ENCODE measurements at places on chromosomes 13 and 19.

DNA sequence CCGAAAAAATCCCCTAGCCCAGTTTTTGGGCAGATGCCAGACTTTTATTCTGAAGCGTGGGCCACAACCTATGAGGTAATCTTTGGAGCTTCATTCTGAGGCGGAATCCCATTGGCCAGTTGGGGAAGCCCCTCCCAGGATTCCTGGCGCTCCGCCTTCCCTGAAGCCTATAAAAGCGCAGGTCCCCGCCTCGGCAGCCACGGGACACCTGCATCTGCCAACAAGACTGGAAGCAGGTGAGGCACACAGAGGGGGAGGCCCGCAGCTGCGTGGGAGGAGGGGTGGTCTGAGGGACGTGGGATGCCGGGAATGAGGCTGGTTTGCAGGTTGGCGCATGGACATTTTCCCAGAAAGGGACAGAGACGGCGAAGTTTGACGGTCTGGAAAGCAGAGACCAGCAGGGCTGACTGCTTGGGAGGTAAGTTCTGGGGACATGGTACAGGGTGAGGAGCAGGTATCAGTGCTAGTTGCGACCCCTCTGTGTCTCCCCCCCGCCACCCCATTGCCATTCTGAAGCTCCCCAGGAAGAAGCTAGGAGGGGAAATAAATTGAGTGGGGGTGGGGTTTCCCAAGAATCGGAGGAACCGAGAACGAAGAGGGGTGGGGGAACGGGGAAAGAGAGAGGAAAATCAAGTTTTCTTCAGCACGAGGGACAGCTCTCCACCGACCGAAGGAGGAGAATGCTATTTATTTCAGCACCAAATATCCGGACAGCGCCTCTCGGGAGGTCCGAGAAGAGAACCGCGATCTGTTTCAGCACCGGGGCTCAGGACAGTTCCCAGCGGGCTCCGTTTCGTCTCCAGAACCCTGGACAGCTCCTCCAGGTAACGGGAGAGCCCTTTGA lies 22.4 kb upstream of the FEM1A start:
- DNase-seq = peak; percentile 90

- DNase-seq = no peak
Observed at GRCh38 chr13:48645845-48646244, 7.9 kb upstream of the CYSLTR2 start.

GRCh38 chr13:105565136-105565727 lies 970.2 kb downstream of the EFNB2 start:
- no peak for DNase-seq

DNA sequence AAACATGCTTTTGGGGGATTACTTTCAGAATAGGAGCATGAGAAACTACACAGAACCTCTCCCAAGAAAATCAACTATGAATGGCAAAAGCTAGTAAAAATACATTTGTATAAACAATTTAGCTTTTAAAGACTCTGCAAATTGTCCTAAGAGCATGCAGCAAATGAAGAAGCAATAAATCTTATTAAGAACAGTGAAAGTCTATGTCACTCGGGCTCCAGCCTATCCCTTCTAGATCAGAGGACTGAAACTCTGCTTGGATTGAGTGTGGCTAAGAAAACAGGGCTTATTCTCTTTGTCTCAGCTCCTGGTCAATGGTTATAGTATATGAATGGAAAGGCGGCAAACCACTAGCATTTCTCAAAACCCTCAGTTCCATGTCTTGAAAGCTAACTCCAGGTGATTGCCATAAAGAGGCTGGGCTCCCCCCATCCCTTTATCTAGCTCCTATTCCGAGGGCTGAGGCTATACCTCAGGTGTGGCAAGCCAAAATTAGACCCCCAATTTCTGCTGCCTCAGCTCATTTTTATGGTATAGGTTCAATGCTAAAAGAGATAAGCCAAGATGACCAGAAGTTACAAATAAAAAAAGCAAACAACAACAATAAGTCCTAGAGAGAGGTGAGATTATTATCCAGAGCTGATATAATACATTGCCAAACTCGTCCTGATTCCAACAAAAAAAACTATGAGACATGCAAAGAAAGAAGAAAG lies 953.2 kb downstream of the SLITRK6 start:
- no peak for DNase-seq

- DNase-seq = no peak
Observed at GRCh38 chr19:31500946-31501345, 151.7 kb upstream of the TSHZ3 start.

GRCh38 chr13:43356567-43356966 lies 333.2 kb downstream of the DNAJC15 start:
- DNase-seq = no peak

DNA sequence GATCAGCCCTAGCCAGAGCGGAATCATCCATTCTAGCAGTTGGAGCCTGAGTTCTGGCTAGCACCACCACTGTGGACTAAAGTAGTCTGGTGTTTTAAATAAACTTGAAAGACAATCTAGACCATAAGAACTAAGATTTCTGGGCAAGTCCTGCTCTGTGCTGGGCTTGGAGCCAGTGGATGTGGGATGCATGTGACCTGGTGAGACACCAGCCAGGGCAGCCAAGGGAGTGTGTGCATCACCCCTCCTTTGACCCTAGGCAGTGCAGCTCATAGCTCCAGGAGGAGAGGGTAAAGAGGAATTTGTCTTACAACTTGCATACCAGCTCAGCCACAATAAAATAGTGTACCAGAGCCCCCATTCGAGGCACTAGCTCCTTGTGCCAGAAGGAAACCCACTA lies 21.0 kb downstream of the ITGBL1 start:
- no peak for DNase-seq

DNA sequence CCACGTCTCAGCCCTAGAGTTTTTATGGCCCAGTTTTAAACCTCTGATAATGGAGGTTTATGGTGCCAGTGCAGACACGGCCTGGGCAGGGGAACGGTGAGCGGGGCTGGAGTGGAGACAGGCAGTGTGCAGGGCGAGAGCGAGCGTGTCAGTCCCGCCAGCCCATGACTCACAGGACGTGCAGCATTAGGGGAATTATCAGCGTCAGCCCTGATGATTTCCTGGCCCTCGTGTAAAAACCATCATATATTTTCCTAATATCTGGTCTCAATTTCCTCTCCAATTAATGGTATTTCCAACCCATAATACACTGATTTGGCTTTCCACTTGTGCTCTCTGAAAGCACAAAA lies 104.6 kb upstream of the VSTM2B start:
- no peak for DNase-seq

DNA sequence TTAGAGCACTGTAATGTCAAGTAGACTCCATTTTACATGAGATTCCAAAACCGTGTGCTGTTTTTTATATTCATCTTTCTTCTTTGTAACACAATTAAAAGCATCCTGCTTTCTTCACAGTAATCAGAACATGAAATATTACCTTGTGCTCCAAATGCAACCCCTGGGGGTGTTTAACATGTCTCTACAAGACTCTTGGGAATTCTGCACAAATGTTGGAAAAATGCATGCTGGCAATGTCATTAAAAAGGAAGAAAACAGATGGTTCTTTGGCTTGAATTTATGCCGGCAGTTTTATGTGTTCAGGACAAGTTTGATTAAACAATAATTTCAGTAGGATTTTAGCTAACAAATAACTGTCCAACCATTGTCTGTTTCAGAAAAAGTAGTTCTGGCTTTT lies 159.1 kb downstream of the LIG4 start:
- no peak for DNase-seq

DNA sequence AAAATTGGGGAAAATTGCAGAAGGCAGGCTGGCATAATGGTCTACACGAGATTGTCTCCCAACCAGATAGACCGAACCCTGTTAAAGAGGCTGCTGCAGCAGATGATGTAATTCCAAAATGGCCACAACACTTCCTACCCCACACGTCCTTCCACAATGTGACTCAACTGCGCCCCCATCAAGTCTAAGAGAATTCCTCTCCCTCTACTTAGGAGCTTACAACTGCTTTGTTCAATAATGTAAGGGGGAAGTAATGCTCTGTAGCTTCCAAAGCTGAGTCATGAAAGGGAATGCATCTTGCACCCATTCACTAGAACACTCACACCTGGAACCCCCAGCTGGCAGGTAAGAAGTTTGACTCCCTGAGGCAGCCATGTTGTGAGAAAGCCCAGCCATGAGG lies 117.8 kb upstream of the IRS2 start:
- no peak for DNase-seq

DNA sequence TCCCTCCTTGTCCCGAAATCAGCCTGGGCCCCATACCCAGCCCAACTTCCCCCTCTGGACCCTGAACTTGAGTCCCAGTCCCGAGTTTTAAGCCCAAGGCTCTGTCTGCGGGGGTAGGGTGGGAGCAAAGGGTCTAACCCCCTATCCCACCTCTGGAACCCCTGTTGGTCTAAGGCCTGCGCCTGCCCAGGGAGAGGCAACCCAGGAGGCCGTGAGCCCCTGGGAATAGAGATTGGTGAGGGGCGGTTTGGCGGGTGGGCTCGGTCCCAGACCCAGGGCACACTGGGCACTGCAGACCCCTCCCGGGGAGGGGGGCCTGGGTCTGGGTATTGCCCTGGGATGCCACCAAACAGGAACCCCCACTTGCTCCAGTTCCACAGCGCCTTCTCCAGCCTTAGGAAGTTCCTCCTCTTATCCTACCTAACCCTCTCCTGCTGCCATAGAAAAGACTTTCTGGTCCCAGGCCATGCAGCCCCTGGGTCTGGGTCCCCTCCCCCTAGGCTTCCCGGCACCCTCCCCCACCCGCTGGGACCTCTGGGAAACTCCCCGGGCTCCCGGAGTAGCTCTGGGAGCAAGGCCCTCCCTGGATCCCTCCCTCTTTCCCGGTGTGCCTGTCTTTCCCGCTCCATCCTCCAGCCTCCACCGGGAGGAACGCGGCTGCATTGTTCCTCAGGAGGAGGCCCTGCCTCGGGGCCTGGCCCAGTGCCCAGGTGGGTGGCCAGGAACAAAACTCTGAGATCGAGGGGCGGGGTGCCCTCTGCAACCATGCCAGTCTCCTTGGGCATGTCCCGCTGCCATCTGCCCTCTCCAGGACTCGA lies 33.6 kb upstream of the NANOS3 start:
- DNase-seq = no peak

- DNase-seq = no peak
Observed at GRCh38 chr19:56106397-56106849, 14.7 kb downstream of the ZNF787 start.

- DNase-seq = no peak
Observed at GRCh38 chr13:79096099-79096498, 310.0 kb downstream of the RBM26 start.

GRCh38 chr13:76823969-76824368 lies 62.2 kb downstream of the KCTD12 start:
- DNase-seq = no peak

DNA sequence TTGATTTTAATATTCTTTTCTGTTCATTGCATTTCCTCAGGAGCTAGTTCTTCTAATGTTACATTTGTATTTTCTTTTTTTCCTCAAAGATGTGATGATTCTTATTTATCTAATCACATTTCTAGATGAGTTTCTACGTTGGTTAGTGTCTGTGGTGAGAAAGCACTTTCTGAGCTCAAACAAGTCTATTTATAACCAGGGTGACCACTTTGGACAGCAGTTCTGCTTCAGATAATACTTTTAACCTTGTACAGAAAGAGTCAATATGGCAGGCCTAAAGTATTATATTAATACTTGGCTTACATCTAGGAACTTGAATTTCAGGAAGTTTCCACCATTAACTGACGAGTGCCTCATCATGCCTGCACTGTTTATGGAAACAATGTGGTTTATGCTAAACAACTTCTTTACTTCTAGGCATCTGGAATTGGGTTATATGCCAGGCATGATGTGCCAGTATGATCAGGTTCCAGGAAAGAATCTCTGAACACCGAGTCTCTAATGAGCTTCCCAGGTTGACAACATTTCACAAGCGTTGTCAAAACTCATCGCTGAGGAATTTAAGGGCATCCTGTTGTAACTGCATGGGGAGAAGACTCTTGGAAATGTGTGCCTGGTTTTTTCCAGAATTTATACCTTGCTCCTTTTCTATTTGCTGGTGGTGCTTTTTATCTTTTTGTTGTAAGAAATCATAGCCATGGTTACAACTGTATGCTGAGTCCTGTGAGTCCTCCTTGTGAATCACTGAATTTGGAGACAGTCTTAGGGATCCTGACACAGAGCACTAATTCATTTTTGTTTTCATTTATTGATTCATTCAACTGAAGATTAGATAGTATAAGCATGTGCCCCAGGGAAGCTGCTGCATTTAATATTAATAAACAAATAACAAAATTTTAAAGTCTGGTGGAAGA lies 344.4 kb upstream of the PCDH9 start:
- DNase-seq = no peak

- DNase-seq = no peak
Observed at GRCh38 chr13:99988529-99989275, 7.1 kb downstream of the ZIC2 start.

- DNase-seq = no peak
Observed at GRCh38 chr13:34344816-34345215, 526.9 kb downstream of the RFC3 start.

- DNase-seq = no peak
Observed at GRCh38 chr13:112617754-112618375, 29.9 kb upstream of the TUBGCP3 start.

DNA sequence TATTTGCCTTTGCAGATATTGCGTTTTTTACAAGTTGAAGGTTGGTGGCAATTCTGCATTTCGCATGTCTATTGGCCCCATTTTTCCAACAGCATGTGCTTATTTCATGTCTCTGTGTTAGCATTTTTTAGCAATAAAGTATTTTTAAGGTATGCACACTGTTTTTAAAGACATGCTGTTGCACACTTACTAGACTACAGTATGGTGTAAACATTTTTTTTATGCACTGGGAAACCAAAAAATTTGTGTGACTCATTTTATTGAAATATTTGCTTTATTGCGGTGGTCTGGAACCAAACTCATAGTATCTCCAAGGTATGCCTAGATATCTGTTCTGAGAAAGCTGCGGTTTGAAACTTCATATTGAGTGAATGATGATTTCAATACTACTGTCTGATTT lies 55.4 kb upstream of the RNF113B start:
- DNase-seq = no peak

DNA sequence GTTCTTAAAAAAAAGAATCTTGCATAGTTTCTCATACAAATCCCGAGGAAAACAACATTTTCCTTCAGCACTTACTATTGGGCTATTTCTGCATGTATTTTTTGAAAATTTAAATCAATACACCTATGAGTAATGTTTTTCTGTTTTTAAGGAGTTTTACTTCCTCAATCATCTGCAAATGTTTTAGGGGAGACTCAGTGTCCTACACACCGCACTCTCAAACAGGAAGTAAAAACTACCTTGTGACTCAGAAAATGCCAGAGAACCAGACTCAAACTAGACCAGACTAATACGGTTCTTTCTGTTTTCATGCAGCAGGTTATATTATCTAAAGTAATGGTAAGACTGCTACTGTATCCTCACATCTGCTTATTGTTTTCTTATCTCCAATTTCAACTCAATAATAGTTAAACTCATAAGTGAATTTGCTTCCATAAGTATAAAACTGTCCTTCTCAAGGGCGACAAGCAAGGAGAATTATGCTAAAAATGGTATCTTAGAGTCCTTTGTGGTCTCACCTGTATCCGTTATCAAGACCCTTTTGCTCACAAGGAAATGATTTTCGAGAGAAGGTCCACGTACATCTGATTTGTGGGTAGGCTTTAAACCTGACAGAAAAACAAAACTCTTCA lies 52.5 kb downstream of the FLT3 start:
- DNase-seq = no peak

GRCh38 chr13:40348096-40348679 lies 318.3 kb downstream of the FOXO1 start:
- no peak for DNase-seq

GRCh38 chr13:21402586-21403307 lies 56.4 kb downstream of the ZDHHC20 start:
- no peak for DNase-seq

All from activated CD8-positive, alpha-beta memory T cell treated with anti-CD3 and anti-CD28 coated beads for 24 hours (primary cell).